ENCODE measurements at places on chromosomes 4 and X.

GRCh38 chr4:119068529-119068962, 67.1 kb upstream of the MYOZ2 start:
- no peak for DNase-seq

DNA sequence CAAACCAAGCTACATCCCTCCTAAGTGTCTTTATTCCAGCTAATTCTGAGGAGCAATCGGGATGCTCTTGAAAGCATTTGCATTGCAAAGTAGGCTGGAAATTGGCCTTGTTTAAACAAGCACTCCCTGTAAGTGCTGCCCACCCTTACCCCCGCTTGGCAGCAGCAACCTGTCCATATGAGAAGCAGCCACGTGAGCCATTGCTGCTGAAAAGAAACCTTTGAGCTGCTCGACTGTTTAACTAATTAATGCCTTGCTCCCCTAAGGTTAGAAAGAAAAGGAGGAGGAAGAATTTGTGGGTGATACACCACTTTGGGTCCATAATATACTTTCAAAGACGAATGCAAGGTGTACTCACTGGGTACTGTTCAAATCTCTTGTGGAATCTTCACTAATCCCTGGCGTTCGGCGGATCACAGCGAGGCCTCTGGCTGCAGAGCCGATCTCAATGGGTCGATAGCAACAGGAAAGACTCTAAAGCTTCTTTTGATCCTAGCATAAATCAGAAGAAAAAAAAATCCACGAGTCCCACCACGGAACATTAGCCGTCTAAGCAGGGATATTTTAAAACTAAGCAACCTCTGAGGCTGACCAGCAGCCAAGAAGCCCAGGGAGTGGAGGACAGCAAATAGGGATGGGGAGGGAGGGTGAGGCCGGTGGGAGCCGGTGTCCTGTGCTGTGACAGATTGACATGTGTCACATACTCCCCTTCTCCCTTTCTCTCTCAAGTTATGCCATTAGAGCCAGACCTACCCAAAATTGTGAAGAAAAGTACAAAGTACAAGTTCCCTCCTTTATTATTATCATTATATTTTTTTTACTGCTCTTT, 37.2 kb upstream of the MGST2 start:
- DNase-seq = no peak

GRCh38 chr4:146159384-146160058, 16.0 kb upstream of the LSM6 start:
- DNase-seq = no peak

- DNase-seq = no peak
Measured at GRCh38 chrX:16705370-16705769, 7.1 kb downstream of the CTPS2 start.

GRCh38 chrX:54483946-54484345, 12.1 kb downstream of the FGD1 start:
- DNase-seq = no peak

- no peak for DNase-seq
Measured at GRCh38 chrX:68396953-68397352, 36.3 kb downstream of the OPHN1 start.

DNA sequence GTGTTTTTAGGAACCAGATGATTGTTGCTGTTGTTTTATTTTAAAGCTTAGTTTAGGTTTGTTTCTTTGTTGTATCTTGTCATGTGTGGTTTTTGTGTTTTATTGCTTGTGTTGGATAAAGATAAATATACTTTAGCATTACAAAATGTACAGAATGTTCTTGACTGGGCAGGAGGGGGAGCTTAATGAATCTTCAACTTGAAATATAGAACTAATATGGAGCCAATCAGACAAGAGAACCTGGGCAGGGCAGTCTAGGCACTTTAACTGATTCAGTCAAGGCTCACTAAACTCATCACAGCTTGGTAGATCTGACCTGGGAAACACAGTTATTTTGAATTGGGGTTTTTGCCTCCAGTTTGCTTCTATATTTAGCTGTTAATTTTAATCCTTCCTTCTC, 304.2 kb downstream of the ARHGAP24 start:
- DNase-seq = no peak

DNA sequence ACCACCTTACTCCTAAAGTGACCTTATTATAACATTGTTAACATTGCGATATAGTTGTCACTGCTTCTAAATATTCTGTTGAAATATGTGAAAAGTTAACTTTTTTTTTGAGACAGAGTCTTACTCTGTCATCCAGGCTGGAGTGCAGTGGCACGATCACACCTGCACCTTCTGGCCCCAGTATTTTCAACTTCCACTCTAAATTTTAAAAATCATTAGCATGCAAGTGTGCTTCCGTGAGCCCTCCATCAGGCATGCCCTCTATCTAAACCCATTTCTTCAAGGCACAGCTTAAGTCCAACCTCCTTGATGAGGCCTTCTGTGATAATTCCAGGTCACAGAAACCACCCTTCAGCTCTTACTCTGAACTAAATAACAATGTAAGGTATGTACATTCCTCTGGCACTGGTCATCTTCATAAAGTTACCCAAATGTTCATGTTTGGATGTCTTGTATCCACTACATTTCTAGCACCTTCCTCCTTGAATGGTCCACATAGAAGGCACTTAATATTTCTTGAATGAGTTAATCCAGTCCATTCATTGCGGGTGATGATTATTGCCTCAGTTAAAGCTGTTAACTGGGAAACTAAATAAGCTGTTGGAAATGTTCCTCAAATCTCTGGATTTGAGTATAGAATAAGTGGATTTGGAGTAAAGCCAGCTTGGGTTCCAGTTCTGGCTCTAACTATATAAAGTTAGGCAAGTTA, 38.6 kb upstream of the TMEM131L start:
- no peak for DNase-seq

DNA sequence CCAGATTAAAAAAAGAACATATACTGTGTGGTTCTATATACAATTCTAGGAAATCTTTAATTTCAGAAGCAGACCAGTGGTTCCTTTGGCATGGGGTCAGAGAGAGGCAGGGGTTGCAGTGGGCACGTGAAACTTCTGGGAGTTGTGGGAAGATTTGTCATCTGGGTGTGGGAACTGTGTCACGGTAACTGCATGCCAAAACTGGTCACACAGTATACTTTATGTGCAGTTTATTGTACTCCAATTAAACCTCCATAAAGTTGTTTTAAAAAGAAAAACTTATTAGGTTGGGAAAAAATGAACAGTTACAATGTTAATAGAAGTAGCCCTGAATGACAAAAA, 26.7 kb upstream of the STS start:
- no peak for DNase-seq

DNA sequence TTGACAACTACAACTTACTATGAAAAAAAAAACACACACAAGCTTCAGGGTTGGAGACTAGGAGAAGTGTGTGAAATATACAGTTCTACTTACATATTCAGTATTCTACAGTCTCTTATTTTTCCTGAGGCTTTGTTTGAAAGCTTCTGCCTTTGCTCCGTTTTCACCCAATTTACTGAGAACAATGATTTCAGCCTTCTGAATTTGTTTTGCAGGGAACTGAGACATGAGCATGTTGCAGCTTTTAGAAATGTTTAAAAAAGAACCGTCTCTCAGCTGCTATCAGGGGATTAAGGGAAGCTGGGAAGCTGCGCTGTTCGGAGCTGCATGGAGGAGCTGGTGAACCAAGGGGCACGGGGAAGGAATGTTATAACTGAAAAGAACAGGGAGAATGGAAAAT, 85.7 kb downstream of the QDPR start:
- no peak for DNase-seq
